ENCODE measurements at places on chromosomes 16 and 17.

DNA sequence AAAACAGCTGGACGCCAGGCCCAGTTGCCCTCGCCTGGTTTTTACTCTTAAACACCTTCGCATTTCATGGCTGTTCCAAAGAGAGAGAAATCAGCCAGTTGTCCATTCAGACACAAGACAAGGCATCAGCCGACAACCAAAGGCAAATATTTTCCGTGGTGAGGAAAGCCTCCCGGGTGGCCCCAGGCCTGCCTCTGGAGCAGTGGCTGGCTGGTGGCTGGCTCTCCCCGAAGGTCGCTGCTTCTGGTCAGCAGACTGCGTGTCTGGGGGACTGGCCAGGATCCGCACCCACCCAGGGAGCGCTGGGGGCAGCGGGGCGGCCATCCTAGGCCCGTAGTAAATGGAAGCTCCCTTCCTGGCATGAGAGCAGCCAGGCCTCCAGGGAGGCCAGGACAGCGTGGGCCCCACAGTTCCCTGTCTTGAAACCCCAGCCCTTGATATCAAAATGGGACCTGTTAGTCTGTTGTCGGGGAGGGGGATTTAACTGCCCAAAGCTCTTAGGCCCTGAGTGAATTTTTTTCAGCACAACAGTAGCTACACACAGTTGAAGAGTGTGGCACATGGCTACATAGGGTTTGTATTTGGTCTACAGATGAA, 57.7 kb downstream of the SREBF1 start:
- DNase-seq = no peak

GRCh38 chr16:77617996-77618395, 104.3 kb upstream of the NUDT7 start:
- no peak for DNase-seq

- DNase-seq = no peak
Observed at GRCh38 chr16:72426386-72426785, 254.4 kb upstream of the PMFBP1 start.

DNA sequence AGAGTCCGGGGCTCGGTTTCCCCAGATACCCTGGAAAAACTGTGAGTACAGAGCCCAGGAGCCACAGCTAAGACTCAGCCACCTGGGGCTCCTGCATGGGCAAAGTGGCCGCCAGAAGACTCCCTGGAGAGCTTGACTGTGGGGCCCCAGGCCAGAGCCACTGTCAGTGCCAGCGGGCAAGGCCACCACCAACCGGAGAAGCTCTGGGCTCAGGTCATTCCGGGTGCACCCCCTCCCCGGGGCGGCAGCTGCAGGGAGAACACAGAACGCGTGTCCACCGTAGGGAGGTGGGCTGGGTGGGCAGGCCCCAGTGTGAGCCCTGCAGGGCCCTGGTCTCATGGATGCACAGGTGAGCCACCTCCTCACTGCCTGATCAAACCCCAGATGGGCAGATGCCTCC, 22.3 kb upstream of the RBFOX3 start:
- DNase-seq = no peak

GRCh38 chr17:82534401-82534812, 14.9 kb downstream of the FOXK2 start:
- no peak for DNase-seq

GRCh38 chr17:74274060-74274708, at the start of gene DNAI2:
Gene DNAI2, plus strand, starts transcription at chr17:74274234. Its CDS starts 7,584 bp downstream, at chr17:74281818.
- no peak for DNase-seq

DNA sequence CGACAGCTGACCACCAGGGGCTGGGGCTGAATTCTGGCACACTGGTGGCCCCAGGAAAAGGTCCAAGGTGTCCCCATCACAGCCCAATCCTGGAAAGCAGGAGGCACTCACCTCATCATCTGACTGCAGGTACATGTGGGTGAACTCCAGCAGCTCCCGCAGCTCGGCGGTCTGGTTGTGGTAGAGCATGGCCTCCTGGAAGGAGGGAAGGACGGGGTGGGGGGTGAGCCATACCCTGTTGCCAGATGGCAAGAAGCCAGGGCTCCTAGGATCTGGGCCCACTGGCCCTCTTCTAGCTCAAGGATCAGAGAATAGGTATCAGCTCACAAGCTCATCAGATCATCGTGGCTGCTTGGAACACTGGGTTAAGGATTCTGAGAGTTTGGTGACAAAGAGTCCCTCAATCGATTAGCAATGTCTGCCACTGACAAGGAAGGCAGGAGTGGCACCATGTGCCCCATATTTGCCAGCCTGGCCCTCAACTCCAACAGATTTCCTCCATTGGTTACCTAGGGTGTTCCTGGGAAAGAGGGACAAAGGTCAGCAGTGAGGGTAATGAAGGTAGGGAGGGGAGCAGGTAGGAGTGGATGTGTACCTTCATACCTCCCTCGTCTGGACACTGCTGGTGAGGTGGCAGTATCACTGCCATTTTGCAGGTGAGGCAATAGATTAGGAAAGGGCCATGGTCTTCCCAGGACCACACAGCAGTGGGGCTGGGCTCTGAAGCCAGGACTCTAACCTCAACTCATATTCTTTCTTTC, 4.9 kb downstream of the P3H4 start:
- no peak for DNase-seq

GRCh38 chr16:71789136-71789535, 19.5 kb downstream of the AP1G1 start:
- no peak for DNase-seq

DNA sequence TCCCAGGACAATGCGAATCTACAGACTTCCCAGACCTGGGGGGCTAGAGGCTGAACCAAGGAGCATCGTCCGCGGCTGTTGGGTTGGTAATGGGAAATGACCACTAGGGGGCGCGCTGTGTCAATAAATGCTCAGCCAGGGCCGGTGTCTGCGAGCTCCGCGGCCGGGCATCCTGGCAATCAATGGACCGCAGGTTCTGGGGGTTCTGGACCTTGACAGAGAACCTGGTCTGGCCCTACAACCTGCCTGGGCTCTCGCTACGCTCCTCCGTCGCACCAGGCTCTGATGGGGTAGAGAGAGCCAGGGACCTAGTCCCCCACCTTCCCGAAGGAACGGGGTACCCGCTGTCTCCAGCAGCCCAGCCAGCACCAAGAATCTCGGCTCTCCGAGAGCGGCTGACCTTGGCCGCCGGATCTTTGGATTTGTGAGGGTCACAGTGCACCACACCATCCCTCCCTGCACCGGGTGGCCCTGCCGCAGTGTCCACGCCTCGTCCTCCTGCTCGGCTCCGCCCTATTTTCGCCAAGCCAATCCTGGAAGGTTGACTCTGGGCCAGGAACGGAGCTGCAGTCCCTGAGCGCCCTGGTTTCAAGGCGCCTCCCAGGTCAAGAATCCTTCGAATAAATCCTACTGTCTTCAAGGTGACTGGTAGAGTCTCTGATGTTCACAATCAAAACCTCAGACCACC, 20.4 kb upstream of the BEAN1 start:
- peak; percentile 85 for DNase-seq

DNA sequence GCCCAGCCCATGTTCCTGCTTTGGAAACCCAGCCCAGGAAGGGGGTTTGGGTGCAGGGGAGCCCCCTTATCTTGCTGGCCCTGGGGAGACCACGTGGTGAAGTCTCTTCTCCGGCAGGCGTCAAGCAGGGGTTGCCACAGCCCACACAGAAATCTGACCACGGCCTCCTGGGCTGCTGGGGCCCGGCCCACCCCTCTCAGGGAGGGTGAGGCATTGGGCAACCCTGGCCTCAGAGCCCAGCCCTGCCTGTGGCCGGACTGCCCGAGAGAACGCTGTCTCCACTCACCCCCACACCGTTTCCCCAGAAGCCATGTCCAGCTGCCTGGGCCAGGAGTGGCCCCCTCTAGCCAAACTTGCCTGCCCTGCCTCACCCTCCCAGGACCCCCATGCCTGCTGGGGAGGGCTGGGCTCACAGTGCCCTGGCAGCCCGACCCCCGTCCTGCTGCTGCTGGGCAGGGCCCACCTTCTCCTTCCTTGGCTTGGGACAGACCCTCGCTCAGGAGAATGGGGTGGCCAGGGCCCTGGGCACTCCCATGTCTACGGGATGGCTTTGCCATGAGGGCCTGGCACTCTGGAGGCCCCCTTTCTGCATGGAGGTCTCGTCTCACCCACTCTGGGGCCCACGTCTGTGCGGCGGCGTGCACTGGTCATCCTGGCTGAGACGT, 6.7 kb downstream of the RPUSD1 start:
- DNase-seq = no peak

GRCh38 chr17:81713556-81714411, 1.7 kb downstream of the SLC25A10 start:
- no peak for DNase-seq

GRCh38 chr17:29180788-29181160, 576 bp upstream of the MYO18A start:
- no peak for DNase-seq

GRCh38 chr17:72089453-72089987, 31.3 kb upstream of the SOX9 start:
- DNase-seq = no peak

- no peak for DNase-seq
Observed at GRCh38 chr17:213286-214105, 32.0 kb upstream of the DOC2B start.

GRCh38 chr16:85614338-85615013, 1.4 kb downstream of the GSE1 start:
- DNase-seq = no peak

DNA sequence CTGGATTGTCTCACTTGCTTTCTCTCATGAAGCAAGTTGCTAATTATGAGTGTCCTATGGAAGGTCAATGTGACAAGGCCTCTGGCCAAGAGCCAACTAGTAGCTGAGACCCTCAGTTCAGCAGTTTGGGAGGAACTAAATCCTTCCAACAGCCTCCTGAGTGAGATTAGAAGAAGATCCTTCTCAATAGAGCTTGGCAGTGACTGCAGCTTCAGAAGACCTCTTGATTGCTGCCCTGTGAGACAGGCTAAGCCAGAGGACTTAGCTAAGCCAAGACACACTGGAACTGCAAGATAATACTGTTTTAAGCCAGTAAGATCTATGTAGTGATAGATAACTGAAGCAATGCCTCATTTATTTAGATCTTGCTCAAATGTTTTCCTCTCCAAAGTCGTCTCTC, 34.3 kb downstream of the PCTP start:
- DNase-seq = no peak

DNA sequence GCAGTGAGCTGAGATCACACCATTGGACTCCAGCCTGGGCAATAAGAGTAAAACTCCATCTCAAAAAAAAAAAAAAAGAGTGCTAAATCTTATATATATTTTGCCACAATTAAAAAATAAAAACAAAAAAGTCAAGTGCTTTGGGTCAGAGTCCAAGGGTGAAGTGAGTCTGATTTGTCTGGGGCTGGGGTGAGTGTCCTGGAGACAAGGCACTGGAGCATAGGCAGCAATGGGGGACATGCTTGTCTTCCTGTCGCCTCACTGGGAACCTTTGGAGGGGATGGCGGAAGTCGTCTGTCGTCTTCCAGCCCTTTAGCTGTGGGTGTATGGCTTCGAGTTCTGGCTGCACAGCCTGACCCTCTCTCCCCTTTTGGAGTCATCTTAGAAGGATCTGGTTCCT, 167.1 kb downstream of the NTN1 start:
- DNase-seq = no peak

- no peak for DNase-seq
Observed at GRCh38 chr17:44338702-44339101, 6.4 kb upstream of the GRN start.

GRCh38 chr16:58793366-58793765, 59.2 kb upstream of the GOT2 start:
- no peak for DNase-seq

DNA sequence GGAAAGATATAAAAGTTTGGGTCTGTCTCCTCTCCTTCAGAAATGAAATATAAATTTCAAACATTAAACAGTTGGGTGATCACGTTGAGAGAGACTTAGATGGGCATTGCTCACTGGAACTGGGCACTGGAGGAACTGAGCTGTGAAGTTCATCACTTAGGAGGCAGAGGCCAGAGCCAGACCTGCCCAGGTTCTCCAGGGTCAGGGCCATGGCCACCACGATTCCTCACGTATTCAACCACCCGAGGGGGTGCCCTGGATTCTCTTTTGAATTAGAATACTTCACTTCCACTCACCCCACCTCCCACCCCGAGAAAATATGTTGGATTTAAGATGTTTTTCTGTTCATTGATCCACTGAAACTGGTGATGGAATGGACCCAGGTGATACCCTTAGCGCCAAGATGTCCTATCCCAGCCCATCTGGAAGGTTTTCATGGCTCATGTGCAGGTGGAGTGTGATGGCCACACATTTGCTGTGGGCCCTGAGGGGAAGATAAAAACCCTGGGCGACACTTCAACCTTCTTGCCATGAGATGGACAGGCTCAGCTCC, 6.1 kb downstream of the PRR29 start:
- no peak for DNase-seq

DNA sequence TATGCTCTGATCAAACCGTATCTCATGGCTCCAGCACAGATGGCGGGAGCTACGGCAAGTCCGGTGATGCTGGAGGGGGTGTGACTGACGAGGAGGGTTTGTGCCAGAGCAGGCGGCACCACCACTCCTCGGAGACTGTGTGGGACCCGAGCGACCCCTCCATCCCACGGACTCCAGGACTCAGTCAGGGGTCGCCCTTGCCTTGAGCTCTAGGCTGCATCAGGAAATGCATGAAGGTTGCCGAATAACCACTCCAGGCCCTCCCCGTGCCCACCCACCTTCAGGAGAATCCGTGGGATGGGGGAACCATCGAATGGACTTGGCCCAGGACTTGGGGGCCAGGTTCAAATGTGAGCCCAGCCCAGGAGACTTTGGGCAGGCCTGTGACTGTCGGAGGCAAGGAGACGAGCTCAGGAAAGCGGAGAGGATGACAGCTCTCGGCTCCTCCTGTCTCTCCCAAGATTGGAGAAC, 60.2 kb upstream of the ZNF469 start:
- DNase-seq = no peak

GRCh38 chr17:39083270-39083669, 68.2 kb downstream of the PLXDC1 start:
- no peak for DNase-seq

GRCh38 chr16:27430923-27431484, 29.0 kb downstream of the IL21R start:
- DNase-seq = no peak

DNA sequence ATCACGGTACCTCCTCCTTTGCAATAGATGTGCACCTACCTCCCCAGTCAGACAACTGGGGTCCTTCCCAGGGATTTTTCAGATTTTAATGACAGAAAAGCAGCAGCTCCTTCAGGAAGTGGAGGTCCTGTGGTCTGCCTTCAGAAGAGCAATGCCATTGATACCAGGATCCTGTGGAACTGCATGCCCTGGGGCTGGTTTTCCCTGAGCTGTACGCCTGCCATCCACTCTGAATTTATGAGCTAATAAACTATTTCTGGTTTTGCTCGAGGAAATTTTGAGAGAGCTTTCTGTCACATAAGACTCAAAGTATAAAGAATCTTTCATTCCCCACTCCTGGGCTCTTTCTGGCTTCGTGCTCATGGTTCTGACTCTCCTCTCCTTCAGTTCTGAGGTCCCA, 10.0 kb upstream of the CCL23 start:
- DNase-seq = no peak
